SHP77 (cell line): ENCODE measurements at places on chromosomes 5 and 9.

GRCh38 chr9:95171001-95171400 is 146.5 kb downstream of the FANCC start:
- DNase-seq, result peak; percentile 37

GRCh38 chr5:99045871-99046270 is 117.1 kb upstream of the CHD1 start:
- no peak for DNase-seq

GRCh38 chr5:103177543-103177942 is 57.4 kb downstream of the PPIP5K2 start:
- no peak for DNase-seq

- DNase-seq, result no peak
These were observed 49.8 kb downstream of the RASEF start for GRCh38 chr9:83012922-83013838.

GRCh38 chr5:178587763-178588611 is 2.2 kb downstream of the COL23A1 start:
- DNase-seq, result no peak

- no peak for DNase-seq
These were observed 107.9 kb downstream of the PHF2 start for GRCh38 chr9:93684161-93684765.

DNA sequence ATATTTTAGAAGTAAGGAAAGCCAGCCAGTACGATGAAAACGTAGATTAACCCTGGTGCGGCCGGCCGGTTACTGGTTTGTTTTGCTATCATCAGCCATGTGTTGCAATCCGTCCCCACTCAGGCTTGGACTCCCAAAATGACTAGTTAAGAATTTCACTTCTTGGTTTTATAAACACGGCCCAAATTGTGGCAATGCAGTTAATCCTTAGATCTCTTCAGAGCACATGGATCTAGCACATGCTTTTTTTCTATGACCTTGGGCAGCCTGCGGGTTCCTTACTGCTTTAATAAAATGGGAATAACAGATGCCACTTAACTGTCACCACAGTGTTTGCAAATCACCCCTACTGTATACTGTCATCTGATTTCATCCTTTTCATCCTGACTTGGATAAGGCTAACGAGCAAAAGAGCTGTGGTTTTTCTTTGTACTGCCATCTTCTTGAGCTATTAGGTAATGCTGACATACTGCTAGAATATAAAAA is 1.5 kb downstream of the NDFIP1 start:
- no peak for DNase-seq

GRCh38 chr5:109242518-109242917 is 167.3 kb downstream of the PJA2 start:
- no peak for DNase-seq

GRCh38 chr9:135329571-135330306 is 149.8 kb upstream of the PPP1R26 start:
- peak; percentile 30 for DNase-seq

DNA sequence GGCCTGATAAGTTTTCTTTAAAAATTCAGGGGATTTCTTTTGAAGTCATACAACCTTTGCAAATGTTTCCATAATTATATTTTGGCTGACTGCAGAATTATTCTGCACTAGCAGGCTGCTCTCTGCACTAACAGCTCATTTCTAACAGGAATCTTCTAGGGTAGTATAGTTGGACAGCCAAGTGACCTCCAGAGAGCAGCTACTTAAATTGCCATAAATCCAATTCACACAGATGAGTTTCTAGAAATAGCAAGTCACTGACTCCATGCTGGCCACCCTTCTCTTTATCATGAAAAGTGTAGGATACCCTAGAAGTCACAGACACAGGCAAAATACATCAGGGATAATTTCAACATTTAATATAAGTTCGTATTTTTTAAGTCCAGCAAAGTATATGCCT is 110.9 kb upstream of the TARS1 start:
- no peak for DNase-seq

DNA sequence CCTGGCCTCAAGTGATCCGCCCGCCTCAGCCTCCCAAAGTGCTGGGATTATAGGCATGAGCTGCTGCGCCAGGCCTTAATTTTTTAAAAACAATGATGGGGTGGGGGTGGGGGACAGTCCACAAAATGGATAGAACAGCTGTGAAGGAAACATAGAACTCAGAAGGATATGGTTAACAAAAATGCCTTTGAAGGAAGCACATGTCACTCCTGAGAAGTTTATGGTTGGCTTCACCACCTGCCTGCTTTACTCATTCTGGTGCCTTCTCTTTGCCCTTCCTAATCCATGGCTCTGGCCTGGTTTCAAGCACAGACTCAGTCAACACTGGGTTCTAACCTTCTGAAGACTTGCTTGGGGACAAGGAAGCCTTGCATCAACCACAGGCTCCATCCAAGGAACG is 10.3 kb downstream of the BAG1 start:
- DNase-seq, result no peak

DNA sequence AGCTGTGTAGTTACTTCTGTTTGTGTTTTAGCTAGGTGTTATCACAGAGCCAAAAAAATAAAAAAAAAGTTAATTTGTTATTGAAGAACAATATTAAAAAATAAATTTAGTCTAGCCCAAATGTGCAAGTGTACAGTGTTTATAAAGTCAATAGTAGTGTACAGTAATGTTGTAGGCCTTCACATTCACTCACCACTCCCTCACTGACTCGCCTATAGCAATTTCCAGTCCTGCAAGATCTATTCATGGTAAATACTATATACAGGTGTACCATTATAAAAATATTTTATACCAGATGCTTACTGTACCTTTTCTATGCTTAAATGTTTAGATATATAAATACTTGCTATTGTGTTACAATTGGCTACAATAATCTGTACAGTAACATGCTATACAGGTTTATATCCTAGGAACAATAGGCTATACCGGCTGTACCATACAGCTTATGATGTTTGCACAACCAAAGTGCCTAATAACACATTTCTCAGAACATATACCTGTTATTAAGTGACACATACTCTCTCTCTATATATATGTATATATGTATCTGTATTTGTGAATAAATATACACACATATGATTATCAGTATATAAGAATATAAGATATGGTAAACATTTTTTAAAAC is 341.4 kb upstream of the EDIL3 start:
- no peak for DNase-seq

DNA sequence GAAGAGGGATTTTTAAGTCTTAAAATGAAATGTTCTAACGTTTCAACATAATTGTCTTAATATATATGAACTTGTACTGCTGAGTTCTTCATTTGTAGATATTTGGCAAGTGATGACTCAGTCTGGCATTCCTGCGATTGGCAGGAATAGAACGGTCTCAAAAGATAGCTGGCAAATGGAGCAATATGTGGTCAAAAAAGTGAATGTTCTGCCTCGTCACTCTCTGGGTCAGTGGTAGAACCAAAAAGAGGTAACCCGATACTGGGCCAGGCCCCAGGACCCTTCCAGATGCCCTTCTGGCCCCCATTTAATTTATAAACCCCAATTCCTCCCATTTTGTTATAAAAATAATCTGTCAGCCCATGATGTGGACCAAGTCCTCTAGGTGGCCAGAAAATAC is 39.2 kb downstream of the ZNF366 start:
- DNase-seq, result no peak

- no peak for DNase-seq
These were observed 106.3 kb downstream of the UGCG start for GRCh38 chr9:112002847-112003457.

GRCh38 chr9:28503573-28503972 is 930.3 kb upstream of the C9orf72 start:
- no peak for DNase-seq

- DNase-seq, result no peak
These were observed 105.6 kb downstream of the FGF18 start for GRCh38 chr5:171525085-171525484.

GRCh38 chr5:170081616-170082015 is 24.1 kb upstream of the FOXI1 start:
- no peak for DNase-seq

- DNase-seq, result no peak
These were observed 564 bp downstream of the SLC25A25 start for GRCh38 chr9:128068386-128069205.

GRCh38 chr5:40736103-40736875 is 19.5 kb downstream of the TTC33 start:
- peak; percentile 56 for DNase-seq
